ENCODE measurements at places on chromosomes 13 and 19.

GRCh38 chr13:99203601-99204579 is 3.2 kb downstream of the UBAC2 start:
- no peak for DNase-seq

- DNase-seq = no peak
These were observed 1516.2 kb upstream of the PCDH20 start for GRCh38 chr13:62931853-62932252.

GRCh38 chr19:39136225-39136940 is 10.8 kb downstream of the PAK4 start:
- DNase-seq = no peak

DNA sequence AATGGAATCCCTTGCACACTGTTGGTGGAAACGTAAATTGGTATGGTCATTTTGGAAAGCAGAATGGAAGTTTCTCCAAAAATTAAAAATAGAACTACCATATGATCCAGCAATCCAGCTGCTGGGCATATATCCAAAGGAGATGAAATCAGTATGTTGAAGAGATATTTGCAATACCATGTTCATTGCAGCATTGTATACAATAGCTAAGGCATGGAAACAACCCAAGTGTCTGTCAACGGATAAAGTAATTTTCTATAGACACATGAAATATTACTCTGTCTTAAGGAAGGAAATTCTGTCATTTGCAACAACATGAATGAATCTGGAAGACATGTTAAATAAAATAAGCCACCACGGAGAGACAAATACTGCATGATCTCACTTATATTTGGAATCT is 124.7 kb downstream of the GPC5 start:
- no peak for DNase-seq

GRCh38 chr13:41017817-41018601 is 1.1 kb downstream of the ELF1 start:
- DNase-seq = no peak

GRCh38 chr19:21328406-21328805 is 804 bp downstream of the ZNF708 start:
- DNase-seq = no peak

GRCh38 chr13:39783051-39783450 is 127.6 kb downstream of the COG6 start:
- no peak for DNase-seq

GRCh38 chr13:33634546-33634982 is 183.4 kb upstream of the RFC3 start:
- DNase-seq = no peak

DNA sequence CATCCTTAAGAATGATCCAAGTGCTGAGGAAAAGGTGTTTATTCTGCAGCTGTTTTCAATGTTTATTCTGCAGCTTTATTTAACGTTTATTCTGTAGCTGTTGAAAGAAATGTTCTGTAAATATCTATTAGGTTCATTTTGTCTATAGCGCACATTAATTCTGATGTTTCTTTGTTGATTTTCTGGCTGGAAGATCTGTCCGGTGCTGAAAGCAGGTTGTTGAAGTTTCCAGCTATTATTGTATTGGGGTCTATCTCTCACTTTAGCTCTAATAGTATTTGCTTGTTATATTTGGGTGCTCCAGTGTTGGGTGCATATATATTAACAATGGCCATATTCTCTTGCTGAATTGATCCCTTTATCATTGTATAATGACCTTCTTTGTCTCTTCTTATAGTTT is 20.2 kb downstream of the CD70 start:
- DNase-seq = no peak

GRCh38 chr19:34490141-34490766 is 8.7 kb downstream of the WTIP start:
- DNase-seq = no peak

GRCh38 chr19:12786141-12786870 is 5.0 kb upstream of the JUNB start:
- DNase-seq = no peak

DNA sequence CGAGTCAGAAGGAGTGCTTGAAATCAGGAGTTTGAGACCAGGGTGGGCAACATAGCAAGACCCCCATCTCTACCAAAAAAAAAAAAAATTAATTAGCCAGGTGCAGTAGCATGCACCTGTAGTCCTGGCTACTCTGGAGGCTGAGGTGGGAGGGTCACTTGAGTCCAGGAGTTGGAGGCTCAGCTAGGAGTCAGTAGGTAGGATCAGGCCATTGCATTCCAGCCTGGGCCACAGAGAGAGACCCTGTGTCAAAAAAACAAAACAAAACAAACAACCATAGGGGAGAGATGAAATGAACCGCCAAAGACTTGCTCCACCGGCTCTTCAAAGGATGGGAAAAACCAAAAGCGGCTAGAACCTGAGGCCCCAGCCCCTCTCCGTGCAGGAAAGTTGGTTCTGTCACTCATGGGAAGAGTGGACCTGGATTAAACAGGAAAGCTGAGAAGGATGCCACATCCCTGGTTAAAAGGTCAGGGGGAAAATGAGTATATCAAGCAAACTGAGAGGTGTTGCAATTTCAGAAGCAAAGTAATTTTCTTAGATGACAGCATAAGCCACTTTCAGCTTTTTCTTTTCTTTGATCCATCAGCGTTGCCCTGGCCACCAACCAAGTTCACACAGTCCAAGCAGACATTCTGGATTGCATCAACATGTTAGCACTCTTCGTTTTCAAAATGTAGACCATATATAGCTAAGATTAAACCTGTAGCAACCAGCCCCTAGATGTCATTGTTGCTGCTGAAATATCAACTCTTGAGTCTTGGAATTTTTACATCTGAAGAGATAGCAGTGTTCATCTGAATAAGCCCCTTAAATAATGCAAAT is 8.9 kb upstream of the ZNF507 start:
- no peak for DNase-seq

DNA sequence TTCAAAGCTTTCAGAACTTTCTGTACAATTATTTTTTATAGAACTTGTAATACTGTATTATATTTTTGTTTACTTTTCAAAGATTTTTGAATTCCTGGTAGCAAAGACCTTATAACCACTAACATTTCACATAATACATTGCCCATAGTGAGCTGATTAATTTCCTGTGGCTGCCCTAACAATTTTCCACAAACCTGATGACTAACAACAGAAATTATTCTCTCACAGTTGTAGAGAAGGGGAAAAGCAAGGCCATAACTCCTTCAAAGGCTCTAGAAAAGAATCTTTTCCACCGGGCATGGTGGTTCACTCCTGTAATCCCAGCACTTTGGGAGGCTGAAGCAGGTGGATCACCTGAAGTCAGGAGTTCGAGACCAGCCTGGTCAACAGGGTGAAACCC is 19.1 kb downstream of the KLF12 start:
- DNase-seq = no peak

GRCh38 chr19:23070353-23071146 is 46.3 kb upstream of the ZNF730 start:
- no peak for DNase-seq

GRCh38 chr13:53953183-53953582 is 924.6 kb downstream of the OLFM4 start:
- no peak for DNase-seq

DNA sequence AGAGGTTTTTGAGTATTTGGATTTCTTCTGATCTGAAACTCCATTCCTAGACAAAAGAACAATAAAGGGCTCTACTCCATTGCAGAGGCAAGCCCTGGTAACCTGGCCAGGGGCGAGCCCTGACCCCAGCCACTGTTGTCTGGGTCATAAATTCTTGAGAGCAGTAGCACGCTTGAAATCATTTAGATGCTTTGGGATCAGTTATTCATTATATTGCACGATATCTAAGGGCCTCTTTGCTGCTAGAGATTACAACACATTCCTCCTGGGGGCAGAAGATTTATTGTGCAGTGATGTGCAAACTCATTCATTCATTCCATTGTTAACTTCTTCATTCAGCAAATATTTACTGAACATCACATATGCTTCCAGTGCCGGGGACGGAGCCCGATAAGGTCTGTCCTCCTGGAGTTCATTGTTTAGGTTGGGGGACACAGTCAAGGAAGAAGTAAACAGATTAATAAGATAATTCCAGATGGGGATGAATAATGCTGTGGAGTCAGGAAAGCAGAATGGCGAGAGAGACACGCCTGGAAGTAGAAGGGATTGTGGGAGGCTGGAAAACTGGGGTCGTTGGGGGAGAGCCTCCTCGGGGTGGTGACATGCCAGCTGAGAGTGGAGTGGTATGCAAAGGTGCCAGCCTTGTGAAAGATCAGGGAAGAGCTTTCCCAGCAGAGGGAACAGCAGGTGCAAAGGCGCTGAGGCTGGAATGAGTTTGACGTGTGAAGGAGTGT is 34.9 kb downstream of the SIPA1L3 start:
- no peak for DNase-seq

DNA sequence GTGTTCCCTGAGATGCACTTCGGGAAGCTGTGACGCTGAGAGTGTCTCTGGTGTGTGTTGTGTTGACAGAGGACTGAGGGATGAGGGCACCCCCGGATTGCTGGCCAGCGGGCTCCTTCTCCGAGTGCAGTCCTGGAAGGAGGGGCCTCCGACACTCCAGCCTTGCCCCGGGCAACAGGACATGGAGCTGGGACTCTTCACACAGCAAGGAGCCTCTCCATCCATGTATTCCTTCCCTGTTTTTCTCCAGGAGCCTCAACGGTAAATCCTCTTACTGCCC is 61.3 kb downstream of the SOX1 start:
- no peak for DNase-seq
